ENCODE measurements at places on chromosomes 3 and 15. TPM values are rescaled to one million over a fixed set of nuclear protein-coding genes. Genes with fewer than 3 reads are reported as not detected.

DNA sequence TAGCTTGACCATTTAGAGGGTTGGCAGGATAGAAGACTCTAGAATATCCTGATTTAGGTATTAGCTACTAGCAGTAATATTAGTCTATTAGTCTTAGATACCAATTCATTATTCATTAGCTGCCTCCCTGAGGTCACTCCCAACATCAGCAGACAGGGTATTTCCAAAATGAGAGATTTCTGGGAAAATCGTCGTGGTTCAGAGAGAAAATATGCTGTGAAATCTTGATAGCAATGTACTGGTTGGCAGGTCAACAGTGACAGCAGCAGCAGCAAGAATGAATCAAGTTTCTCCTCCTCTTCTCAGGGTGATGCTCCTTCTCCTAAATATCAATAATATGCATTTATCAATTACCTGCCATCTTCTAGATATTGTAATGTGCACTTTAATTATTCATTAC, 41.3 kb upstream of the ROBO1 start:
- no peak for DNase-seq
- no peaks in the 10 kb centered on the region for H3K36me3 ChIP-seq
- H3K27me3 ChIP-seq: no peaks in the 10 kb centered on the region
- no peak overlapping the region for H3K4me3 ChIP-seq
- no peaks in the 10 kb centered on the region for H3K4me1 ChIP-seq
- no peak overlapping the region for H3K27ac ChIP-seq

- H3K36me3 ChIP-seq: no peaks in the 10 kb centered on the region
- no peak overlapping the region for H3K4me3 ChIP-seq
- peaks cover under 1% of the 10 kb centered on the region for H3K4me1 ChIP-seq
- peaks cover 6% of the 10 kb centered on the region for H3K27me3 ChIP-seq
Measured at GRCh38 chr15:70579766-70580165, 183.6 kb downstream of the UACA start.

DNA sequence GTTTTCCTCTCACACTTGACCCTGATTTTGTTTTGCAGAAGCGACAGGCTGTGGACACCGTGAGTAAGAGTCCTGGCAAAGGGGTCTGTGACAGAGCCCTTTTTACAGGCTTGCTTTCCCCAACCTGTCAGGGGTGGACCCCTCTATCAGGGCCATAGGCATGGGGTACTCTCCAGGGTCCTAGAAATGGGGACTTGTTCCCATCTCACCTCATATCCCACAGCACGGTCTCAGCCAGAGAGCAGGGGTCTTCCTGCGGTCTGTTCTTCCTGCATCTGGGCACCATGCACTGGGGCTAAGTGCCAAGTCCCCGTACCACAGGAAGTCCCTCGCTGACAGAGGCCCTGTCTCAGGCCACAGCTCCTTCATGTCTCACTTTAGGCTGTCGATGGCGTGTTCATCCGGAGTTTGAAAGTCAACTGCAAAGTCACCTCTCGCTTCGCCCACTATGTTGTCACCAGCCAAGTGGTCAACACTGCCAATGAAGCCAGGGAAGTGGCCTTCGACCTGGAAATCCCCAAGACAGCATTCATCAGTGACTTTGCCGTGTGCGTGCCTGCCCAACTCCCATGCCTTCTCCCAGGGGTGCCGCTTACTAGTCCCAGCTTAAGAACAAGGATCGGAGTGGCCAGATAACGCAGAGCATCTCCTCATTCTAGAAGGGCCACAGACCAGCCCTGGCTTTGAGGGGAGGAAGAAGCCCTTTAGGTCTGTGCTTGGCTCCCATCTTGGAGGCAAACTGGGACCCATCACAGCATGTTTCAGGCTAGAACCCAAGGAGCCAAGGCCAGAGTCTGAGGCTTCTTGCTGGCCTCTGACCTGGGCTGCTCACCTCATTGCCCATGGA, 783 bp downstream of the ITIH1 start:
- H3K27ac ChIP-seq: no peak overlapping the region
- H3K4me1 ChIP-seq: no peaks in the 10 kb centered on the region
- H3K36me3 ChIP-seq: no peaks in the 10 kb centered on the region

- no peak overlapping the region for H3K4me3 ChIP-seq
- H3K36me3 ChIP-seq: no peaks in the 10 kb centered on the region
- H3K4me1 ChIP-seq: peaks cover 4% of the 10 kb centered on the region
- DNase-seq: no peak
- peaks cover 7% of the 10 kb centered on the region for H3K27me3 ChIP-seq
Measured at GRCh38 chr15:88791637-88792036, 11.6 kb upstream of the ACAN start.

DNA sequence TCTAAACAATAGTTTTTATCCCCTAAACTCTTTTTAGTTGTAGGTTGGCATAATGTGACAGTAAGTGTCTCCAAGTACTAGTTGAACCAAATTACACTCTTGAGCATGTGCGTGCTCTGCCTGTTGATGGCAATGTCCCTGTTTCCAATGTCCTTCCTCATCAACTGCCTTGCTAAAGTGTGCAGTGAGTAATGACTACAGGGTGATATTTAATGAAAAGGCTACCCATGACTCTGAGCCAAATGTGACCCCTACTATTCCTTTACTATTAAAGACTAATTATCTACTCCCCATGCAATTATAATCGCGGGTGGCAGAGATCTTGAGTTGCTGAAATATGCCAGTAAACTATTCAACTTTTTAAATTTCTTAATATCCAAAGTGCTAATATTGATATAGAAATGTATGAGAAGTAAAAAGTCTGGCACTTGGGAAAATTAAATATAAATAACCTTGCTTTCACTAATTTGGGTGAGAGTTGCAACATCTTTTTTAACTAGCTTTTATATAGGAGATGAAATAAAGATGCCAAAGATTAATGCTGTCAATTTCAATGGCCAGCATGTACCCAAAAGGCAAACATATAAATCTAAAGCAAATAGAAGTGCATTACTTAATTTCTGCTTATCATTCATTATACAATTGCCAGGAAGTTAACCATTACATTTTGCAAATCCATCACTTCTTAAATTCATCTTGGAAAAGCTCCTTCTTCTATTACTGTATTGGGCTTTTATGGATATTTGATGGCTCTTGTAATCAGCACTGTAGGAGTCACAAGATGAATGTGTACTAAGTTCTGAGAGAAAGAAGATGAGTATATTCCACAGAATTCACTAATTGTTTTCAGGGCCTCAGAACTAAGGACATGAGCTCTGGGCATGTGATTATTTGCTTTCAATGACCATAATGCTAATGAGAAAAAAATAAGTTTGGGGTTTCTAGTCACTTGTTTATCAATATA, 518.2 kb upstream of the NAALADL2 start:
- H3K4me3 ChIP-seq: no peak overlapping the region
- no peaks in the 10 kb centered on the region for H3K36me3 ChIP-seq
- H3K27ac ChIP-seq: no peak overlapping the region
- no peaks in the 10 kb centered on the region for H3K27me3 ChIP-seq
- no peak for DNase-seq

GRCh38 chr15:47506329-47507100, 210.8 kb upstream of the SEMA6D start:
- peaks cover 6% of the 10 kb centered on the region for H3K4me1 ChIP-seq
- H3K27me3 ChIP-seq: no peaks in the 10 kb centered on the region
- H3K36me3 ChIP-seq: no peaks in the 10 kb centered on the region
- H3K4me3 ChIP-seq: no peak overlapping the region
- peak overlapping the region; percentile 44 for H3K27ac ChIP-seq

DNA sequence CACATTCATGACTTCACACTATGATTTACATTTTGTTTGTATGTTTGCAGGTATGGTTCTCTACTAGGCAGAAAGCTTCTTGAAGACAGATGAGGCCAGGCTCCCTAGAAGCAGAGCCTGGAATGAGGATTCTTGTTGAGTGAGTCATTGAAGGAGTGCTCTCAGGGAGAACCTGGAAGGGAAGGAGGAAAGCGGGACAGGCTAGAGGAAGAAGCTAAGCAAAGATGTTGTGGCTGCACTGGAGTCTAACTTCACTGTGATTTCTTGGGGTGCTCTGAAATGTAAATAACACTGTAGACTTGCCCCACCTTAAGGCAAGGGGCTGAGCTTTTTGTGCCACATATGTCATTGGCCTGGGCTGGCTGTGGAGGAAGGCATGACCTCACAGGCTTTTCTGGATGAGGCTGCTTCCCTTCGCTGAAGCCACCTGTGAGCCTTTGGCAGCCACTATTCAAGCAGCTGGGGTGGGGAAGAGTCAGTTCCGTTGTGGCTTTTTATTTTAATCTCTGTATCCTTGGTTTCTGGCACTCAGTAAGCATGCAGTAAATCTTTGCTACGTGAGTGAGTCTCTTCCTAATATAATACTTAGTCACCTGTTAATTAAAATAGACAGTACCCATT, 307.3 kb downstream of the SV2B start:
- no peak overlapping the region for H3K27ac ChIP-seq
- no peaks in the 10 kb centered on the region for H3K36me3 ChIP-seq
- no peak overlapping the region for H3K4me3 ChIP-seq

DNA sequence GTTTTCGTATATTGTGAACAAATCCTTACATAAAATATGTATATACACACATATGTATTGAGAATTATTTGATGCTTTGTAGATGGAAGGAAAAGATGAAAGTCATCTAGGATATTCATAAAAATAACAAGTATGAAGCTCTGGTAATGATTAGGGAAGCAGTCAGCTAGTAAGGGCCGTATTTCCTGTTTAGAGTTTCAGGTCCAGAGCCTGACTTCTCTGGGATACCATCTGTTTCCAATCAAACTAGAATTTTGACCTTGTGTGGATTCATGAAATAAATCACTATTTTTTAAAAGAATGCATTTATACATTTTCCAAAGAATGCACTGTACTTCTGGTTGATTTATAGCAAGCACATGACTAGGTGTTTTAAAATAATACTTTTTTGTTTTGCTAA, 156.1 kb upstream of the CGNL1 start:
- no peak for DNase-seq
- peak overlapping the region; percentile 53 for H3K4me3 ChIP-seq
- no peaks in the 10 kb centered on the region for H3K4me1 ChIP-seq
- no peaks in the 10 kb centered on the region for H3K27me3 ChIP-seq

GRCh38 chr3:196378146-196378841, 40.1 kb upstream of the TM4SF19 start:
- no peak overlapping the region for H3K27ac ChIP-seq
- H3K36me3 ChIP-seq: peaks cover 17% of the 10 kb centered on the region
- H3K27me3 ChIP-seq: no peaks in the 10 kb centered on the region
- no peak for DNase-seq
- H3K4me3 ChIP-seq: no peak overlapping the region
- H3K4me1 ChIP-seq: no peaks in the 10 kb centered on the region

DNA sequence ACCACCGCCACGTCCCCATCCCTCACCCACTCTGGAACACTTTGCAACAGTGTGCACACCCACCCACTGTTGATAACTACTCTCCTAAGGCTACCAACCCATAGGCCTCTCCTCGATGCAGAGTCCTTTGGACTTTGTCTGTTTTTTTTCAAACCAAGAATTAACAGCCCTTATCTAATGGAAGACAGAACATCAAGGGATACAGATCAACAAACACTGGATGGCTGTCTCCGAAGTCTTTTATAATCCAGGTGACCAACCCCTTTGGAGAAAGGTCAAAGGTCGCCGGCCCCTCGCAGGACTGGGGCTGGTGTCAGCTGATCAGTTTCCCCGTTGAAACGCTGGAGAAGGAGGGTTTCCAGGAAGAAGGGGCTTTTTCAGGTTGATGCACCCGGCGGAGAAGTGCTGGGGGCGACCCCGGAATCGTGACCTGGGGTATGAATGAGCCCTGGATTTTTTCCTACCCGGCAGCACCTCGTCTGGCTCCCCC, 532 bp downstream of the B4GALT4 start:
- H3K4me3 ChIP-seq: peak overlapping the region; percentile 61
- H3K27me3 ChIP-seq: no peaks in the 10 kb centered on the region
- no peak for DNase-seq
- H3K36me3 ChIP-seq: peaks cover 2% of the 10 kb centered on the region
- peak overlapping the region; percentile 76 for H3K27ac ChIP-seq

GRCh38 chr3:158057666-158058065, 48.6 kb downstream of the SHOX2 start:
- H3K27me3 ChIP-seq: no peaks in the 10 kb centered on the region
- no peak overlapping the region for H3K4me3 ChIP-seq
- H3K4me1 ChIP-seq: no peaks in the 10 kb centered on the region

- no peak overlapping the region for H3K4me3 ChIP-seq
- no peaks in the 10 kb centered on the region for H3K27me3 ChIP-seq
- no peaks in the 10 kb centered on the region for H3K36me3 ChIP-seq
- H3K4me1 ChIP-seq: no peaks in the 10 kb centered on the region
- peak; percentile 69 for DNase-seq
Measured at GRCh38 chr3:182092662-182093262, 381.0 kb downstream of the SOX2 start.

DNA sequence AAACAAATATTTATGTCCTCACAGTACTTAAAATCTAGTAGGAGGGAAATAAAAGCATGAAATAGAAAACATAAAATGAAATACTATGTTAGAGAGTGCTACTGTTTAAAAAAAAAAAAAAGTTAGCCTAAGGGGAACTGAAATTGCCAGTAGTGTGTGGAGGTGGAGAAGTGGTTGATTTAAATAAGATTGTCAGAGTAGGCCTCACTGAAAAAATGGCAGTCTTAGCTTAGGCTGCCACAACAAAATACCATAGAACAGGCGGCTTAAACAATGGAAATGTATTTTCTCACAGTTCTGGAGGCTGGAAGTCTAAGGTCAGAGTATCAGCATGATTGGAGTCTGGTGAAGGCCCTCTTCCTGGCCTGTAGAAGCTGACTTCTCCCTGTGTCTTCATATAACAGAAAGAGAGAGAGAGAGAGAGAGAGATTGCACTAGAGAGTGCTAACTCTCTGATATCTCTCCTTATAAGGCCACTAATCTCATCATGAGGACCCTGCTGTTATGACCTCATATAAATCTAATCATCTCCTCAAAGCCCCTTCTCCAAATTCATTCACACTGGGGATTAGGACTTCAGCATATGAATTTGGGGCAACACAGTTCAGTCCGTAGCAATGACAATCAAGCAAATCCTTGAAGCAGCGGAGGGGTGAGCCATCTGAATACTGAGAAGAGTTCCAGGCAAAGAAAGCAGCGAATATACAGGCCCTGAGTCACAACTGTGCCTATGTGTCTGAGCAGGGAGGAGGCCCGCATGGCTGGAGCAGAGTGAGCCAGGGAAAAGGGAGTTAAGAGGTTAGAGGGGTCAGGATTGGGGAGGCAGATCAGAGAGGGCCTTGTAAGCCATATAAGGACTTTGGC, 23.6 kb upstream of the LRRC34 start:
- H3K36me3 ChIP-seq: no peaks in the 10 kb centered on the region
- H3K27me3 ChIP-seq: no peaks in the 10 kb centered on the region
- no peaks in the 10 kb centered on the region for H3K4me1 ChIP-seq
- no peak for DNase-seq
- no peak overlapping the region for H3K4me3 ChIP-seq

GRCh38 chr15:69543681-69544364, 91.2 kb downstream of the RPLP1 start:
- H3K4me1 ChIP-seq: peaks cover 28% of the 10 kb centered on the region
- no peaks in the 10 kb centered on the region for H3K27me3 ChIP-seq
- no peak for DNase-seq
- H3K27ac ChIP-seq: no peak overlapping the region
- H3K36me3 ChIP-seq: no peaks in the 10 kb centered on the region
- no peak overlapping the region for H3K4me3 ChIP-seq

Gene ADGRG7
- not detected for total RNA-seq

Gene NOX5
- total RNA-seq: 0.22 TPM

Gene FLNB
- total RNA-seq: 70.6 TPM

Gene LSAMP
- 69.4 TPM for total RNA-seq

Gene CPB1
- total RNA-seq: 0.30 TPM

Gene P2RY1
- total RNA-seq: 22.0 TPM

All from spinal cord (tissue), 10 donors.